ENCODE measurements at places on chromosomes 6 and 20.

GRCh38 chr6:73566954-73567591 is 46.2 kb upstream of the EEF1A1 start:
- no peak for DNase-seq

GRCh38 chr6:135274561-135275293 is 93.6 kb downstream of the MYB start:
- DNase-seq: no peak

DNA sequence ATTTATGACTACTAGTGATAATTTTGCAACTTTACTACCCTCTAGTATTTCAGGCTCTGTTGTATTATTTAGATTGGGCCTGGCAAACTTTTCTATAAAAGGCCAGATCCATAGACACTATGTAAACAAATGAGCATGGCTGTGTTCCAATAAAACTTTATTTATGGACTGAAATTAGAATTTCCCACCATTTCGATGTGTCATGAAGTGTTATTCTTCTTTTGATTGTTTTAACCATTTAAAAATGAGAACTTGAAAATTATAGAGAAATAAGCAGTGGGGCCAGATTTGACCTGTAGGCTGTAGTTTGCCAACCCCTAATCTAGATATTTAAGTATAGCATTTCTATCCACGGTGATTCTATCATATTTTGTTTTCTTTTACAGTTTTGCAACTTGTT is 61.5 kb upstream of the TFB1M start:
- no peak for DNase-seq

GRCh38 chr20:57782631-57783041 is 72.8 kb upstream of the PMEPA1 start:
- DNase-seq: no peak

- DNase-seq: peak; percentile 23
Measured at GRCh38 chr6:34810936-34811632, 19.2 kb downstream of the BLTP3A start.

DNA sequence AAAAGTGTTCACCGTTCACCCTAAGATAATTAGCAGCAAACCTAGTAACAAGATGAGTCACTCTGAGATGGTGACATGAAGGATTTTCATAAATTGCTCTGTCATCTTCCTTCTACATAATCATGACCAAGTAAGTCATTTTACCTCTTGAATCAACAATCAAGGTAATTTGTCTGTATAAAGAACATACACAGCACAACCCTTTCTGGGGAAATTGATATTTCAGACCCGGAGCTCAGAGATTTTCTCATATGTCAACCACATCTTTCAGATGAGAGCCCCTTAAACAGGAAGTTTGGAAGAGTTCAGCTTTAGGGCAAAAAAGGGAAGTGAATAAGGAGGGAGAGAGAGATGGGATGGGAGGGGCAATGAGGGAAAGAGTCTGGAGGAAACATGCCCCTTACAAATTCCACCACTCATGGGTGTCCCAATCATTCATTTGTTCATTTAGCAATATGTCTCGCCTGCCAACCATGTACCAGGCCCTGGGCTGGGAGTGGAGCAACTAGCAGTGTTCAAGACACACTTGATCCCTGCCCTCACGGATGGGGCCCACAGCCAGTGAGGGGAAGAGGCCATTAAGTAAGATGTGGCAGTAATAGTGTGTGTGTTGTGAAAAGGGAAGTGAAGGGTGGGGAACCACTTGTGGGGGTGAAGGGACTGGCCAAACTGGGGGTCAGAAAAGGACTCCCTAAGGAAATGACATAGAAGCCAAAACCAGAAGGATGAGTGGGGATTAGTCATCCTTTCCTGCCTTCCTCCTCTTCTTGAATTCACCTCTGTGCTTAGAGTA is 190.9 kb downstream of the MAFB start:
- DNase-seq: no peak

GRCh38 chr6:166623318-166623717 is 3.7 kb downstream of the RPS6KA2 start:
- DNase-seq: no peak
